ENCODE measurements at places on chromosomes 3 and 15.

DNA sequence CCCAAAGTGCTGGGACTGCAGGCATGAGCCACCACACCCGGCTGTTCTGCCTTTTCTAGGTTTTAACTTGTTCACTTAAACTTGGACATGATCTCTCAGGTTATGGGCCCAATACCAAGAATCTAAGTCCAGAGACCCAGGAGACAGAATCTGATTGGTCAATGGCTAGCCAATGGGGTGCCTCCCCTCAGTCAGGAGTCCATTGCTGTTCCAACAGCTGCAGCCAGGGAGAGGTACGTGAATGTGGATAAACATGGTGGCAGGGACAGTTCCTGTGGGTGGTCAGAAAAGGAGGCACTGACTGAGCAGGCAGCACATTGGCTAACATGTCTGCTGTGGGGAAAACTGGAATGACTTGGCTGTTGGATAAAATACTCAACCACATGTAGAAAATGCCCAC lies 140.3 kb downstream of the RPLP1 start:
- DNase-seq: no peak

GRCh38 chr15:76123031-76123430 lies 63.2 kb downstream of the TMEM266 start:
- no peak for DNase-seq

GRCh38 chr3:75294124-75294523 lies 370.0 kb upstream of the FRG2C start:
- no peak for DNase-seq

DNA sequence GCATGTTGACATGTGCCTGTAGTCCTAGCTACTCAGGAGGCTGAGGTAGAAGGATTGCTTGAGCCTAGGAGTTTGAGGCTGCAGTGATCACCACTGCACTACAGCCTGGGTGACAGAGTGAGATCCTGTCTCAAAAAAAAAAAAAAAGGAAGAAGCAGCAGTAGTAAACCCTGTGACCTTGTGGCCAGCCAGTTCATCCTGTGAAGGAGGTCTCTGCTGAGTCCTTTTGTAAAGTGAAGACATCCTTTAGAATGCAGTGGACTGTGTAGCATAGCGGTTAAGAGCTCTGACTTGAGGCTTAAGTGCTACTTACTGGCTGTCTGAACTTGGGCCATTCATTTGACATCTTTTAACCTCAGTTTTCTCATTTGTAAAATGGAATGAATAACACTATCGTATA lies 8.3 kb downstream of the EXOSC7 start:
- no peak for DNase-seq

- no peak for DNase-seq
These were observed 81.5 kb downstream of the TJP1 start for GRCh38 chr15:29740692-29741311.

GRCh38 chr3:133112666-133113065 lies 74.5 kb downstream of the TMEM108 start:
- DNase-seq: no peak

DNA sequence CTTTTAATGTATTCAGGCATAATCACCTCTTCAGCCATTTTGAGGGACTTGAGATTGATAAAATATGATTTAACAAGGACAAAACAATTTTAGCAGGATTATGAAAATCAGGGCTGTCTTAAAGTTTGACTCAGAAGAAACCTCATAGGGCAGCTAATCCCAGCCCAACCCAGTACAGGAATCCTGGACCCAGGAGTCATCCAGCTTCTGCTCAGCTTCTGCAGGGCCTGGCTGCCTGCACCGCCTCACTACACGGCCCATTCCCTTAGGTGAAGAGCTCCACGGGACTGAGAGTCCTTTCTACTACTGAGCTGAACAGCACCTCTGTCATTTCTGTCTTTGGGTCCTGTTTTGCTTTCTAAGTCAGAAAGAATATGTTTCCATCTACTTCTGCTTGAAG lies 37.5 kb downstream of the ARHGAP31 start:
- DNase-seq: no peak

DNA sequence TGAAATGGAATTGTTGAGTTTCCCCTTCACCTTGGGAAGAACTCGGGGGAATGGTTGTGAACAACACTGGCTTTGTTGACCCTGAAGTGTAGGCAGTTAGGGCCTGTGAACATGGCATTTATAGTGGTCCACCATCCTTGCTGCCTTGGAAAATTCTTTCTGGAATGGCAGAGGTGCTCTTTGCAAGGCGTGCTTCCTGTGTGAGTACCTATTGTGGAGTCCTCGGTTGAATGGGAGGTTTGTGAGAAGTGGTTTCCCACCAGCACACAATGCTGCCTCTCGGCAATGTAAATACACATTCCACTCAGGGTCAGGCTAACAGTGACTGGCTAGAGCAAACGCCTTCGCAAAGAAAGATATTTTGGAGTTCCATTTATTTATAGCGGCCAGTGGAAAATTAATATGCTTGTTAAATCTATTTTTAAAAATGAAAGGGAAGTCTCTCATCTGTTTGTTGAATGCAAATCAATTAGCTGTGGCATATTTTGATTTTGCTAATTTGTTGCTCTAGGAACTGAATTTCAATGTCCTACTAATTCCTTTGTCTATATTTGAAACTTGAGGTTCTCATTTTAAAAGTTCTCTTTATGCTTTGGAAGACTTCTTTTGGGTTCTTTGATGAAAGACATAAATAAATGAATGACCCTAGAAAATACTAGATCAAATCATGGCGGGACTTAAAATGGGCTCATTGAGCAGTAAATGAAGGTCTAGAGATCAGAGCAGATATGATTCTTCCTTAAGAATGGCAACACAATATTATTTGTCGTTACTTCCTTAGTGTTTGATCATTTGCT lies 59.5 kb downstream of the FNDC3B start:
- no peak for DNase-seq

GRCh38 chr3:5579946-5580345 lies 392.4 kb downstream of the EDEM1 start:
- DNase-seq: no peak

GRCh38 chr15:90558171-90558573 lies 28.4 kb downstream of the CRTC3 start:
- DNase-seq: no peak

DNA sequence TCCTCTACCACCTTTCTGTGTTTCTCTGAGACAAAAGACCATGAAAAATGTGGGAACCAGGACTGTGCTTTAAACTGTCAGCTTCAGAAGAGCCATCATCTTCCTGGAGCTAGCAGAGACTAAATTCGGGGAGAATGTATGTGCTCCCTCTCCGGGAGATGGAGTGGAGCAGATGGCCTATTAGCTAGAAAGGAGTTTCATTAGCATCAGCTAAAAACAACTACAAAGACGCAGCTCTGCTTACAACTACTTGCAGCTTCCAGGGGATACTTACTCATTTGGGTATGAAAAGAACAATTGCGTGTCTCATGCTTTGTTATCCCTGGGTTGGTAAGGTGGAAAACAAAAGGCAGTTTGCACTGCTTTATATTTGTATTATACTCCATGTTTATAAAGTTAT lies 159.6 kb downstream of the MFSD1 start:
- DNase-seq: no peak

DNA sequence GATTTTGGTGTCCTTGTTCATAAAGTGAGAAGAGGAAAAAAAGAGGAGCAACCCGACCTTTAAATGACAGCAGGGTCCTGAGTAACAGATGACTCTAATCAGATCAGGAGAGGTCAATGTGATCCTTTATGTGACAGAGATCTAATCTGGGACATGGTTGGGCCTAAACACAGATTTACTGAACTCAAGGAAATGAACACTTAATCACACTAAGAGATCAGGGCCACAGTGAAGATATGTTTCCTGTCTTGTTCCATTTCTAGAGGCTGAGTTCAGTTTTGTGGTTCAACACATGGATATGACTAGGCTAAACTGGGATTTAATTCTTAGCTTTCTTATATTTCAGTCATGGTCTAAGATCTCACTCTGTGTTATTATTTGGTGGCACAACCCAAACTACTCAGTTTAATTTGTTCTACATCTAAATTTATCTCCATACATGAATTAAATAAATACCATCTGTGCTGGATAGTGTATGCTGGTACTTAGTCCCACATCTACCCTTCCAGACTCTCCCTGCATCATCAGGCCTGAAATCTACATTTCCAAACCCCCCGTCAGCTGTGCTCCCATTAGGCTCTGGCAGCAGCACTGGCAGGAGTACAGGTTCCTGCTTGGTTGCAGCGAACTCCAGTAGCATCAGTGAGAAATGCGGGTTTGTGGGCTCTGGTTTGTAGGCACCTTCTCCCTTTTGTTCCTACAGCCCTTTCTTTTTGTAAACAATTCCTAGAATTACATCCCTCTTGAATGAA lies 22.6 kb downstream of the SFMBT1 start:
- DNase-seq: no peak

DNA sequence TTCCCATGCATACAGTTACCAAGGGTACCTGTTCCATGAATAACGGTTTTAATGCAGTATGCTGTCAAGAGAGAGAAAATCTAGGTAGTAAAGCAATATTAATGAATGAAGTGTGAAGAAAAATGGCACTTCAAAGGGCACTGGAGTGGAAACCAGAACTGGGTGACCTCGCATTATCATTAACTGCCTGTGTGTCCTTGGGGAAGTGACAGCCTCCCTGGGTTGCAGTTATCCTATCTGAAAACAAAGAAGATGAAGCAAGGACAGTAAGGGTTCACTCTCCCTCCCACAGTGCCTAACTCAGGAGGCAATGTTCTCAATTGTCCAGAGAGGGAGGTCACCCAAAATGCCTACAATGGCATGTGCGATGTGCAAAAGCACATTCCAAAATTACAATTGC lies 15.1 kb downstream of the MTHFS start:
- DNase-seq: no peak

- DNase-seq: no peak
These were observed 41.3 kb downstream of the RPN1 start for GRCh38 chr3:128609294-128609693.
